ENCODE measurements at places on chromosomes 3 and 15.

DNA sequence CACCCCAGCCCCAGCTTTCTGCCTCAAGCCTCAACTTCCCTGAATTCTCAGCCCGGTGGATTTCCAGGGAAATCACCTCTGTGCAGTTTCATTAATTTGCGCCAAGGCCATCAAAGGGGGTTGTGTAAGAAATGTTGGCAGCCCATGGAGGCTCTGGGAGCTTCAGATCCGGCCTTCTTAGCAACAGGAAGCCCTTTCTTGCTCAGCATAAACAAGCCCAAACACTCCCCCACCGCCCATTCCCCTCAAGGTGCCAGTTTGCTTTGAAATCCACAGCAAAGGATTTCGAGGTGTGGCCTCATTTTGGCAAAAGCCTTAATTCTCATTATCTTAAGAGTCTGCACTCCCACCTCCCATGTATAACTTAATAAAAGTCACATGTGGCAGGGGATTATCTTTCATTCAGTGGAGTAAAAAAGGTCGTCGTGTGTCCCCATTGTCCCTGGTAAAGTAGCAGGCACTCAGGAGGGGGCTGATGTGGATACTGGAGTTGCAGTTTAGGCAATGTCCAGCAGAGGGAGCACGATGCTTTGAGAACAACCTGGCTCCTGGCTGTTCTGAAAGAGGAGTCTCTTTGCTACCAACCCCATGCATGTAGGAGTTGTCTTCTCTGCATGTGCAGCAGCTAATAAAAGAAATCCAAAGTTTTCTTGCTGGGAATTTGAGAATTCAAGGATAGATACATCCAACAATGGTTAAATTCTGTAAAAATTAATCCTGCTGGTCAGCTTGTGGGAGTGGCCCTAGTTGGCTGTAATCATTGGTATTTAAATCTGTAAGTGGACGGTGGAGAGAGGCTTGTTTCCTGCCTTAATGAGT lies 39.5 kb downstream of the EBLN2 start:
- peak; percentile 23 for DNase-seq

GRCh38 chr3:73225991-73226390 lies 164.5 kb downstream of the EBLN2 start:
- no peak for DNase-seq

DNA sequence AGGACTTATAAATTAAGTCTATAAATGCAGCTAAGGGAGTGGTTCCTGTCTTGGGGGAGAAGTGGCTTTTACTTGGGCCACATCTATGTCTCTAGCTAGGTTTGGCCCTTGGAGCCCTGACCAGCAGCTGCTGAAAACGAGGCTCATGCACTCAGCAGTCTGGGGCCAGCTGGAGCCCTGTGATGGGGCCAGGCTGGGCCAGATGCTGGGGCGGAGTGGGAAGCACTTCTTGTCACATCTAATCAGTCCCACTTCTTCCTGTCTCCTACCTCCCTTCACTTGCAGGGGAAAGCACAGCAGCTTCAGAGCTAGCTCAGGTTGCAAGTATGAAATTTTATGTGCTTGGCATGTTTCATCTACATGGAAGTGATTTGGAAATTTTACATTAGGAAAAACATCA lies 209.9 kb upstream of the ROPN1 start:
- no peak for DNase-seq

DNA sequence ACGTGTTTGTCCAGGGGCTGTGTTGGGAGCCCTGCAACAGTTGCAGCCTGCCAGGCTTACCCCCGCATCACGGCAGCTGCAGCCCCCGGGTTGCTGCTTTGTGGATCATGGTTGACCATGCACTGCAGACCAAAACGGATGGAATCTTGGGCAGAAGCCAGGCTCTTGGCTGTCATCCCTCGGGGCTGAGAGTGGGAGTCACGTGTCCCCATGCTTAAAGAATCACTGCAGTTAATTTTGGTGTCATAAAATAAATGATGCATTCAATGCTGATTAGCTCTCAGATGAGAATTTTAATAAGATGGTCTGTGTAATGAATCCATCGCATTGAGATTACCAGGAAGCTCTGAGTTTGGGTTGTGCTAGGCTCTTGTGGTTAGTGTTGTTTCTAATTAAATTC lies 115.6 kb downstream of the CHDH start:
- no peak for DNase-seq

GRCh38 chr3:171854649-171855305 lies 11.6 kb downstream of the TMEM212 start:
- no peak for DNase-seq

DNA sequence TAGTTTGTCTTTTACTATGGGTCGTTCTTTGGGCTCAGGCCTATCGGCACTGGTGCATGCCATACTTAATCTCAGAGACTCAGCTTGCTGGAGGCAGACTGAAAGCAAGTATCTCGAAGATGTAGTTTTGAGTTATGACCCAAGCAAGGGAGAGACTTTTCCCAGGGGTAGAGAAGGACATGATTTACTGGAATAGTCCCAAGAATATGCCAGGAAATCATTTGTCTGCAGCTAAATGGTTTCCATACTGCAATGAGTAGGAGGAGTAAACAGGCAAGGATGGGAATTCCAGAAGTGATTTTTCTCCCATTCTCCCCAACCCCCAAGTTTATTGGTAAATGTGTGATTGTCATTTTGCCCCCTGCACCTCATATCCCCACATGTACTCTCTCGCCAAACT lies 35.4 kb upstream of the LACTB start:
- DNase-seq, result no peak

DNA sequence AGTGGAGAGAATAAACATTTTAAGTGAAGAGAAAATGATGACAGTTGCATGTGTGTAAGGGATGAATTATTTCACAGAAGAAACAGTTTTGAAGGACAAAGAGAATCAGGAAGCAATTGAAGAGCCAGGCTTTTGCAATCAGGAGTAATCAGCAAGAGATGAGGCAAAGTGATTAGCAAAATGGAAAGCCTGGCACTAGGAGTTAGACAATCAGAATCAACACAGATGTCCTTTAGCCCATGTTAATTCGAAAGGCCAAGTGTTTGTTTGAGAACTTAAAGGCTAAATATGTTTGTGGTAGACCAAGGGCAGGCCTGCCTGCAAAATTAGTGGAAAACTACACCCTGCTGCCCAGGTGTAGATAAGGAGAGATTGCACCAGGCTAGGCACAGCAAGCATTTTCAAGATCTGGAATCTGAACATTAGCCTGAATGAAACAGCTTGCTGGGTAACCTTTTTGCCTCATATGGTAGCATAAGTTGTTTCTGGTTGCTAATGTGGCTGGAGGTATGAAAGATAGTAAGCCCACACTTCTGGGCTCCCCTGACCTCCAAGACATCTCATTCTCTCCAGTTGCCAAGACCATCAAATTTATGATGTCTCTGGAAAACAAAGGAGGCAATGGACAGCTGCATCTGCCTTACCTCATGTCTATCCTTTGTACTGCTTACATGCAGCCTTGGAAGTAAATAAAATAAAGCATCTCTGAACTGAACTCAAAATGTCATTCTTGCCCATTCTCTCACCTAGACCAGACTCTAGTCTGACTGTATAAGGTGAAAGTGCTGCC lies 22.0 kb upstream of the LEKR1 start:
- DNase-seq, result no peak

GRCh38 chr15:40918799-40919392 lies 10.2 kb upstream of the DLL4 start:
- no peak for DNase-seq

DNA sequence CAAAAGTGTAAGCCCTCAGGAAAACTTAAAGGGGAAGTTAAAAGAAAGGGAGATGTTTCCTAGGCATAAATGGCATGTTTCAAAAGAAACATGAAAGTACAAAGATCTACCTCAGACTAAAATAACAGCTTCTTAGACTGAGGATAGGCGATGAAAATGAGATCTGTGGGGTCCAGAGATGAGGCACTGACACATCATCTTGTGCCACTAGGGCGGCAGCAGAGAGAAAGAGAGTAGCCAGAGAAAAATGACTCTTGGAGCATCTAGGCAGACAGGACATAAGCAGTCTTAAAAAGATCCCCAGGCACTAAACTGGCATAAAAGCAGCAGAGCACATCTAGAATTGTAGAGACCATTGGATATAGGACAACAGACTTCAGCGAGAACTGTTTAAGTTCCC lies 42.5 kb upstream of the RFX7 start:
- no peak for DNase-seq

DNA sequence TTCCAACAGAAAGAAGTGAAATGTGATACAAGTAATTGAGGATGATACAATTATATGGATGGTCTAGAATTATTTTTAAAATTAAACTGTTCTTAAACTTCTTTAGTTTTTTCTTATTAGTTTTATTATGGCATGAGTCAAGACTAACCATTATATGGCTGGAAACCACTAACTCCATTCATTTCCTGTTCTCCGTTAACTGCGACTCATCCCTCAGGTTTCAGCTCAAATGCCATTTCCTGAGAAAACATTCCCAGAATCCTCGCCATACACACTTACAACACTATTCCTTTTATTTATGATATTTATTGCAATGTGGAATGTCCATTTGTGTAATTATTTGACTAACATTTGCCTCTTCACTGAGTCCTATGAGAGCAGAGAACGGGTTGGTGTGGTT lies 394.1 kb downstream of the SOX2 start:
- no peak for DNase-seq

- DNase-seq, result no peak
These were observed 155.0 kb downstream of the NLGN1 start for GRCh38 chr3:173552526-173552925.

DNA sequence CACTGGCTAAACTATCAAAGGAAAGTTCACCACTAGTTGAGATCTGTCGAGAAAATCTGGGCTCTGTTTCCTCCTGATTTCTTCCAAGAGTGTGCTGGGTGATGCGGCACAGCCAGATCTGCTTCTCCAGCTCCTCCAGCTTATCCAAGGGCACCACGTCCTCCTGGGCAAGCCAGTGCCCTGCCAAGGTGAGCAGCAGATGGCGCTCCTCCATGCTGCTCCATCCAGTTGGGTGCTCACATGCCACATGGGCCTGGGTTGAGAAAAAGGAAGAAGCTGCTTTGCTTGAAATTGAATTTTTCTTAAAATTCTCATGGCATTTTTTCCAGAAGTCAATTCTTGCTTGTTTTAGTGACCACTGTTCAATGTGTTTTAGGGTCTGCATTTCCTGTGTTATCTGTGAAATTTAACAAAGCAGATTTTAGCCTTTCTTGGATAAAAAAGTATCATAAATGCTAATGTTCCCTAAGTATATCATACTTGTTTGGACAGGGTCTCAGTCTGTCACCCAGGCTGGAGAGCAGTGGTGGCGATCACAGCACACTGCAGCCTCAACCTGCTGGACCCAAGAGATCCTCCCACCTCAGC lies 47.3 kb downstream of the EIF3J start:
- DNase-seq, result no peak

- DNase-seq, result no peak
These were observed 86.1 kb downstream of the CGNL1 start for GRCh38 chr15:57462381-57462780.

DNA sequence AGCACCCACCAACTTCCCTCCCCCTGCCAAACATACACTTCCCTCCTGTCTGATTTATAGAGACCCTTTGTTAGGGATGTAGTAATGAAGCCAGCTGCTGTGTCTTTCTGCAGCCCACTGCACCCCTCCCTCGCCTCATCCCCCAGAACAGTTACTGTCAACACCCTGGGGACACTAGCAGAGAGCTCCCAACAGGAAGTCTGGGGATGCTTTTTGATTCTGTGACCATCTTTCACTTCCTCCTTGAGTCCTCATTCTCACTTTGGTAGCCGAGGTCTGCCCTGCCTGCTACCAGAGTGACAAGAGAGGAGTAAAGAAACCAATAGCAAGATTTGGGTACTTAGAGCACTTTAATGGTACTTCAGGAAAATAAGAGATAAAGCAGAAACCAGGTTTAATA lies 201.6 kb downstream of the SATB1 start:
- peak; percentile 55 for DNase-seq

All from GM12878 (cell line).